ENCODE measurements at places on chromosomes 5 and 9.
A peak's percentile ranks its signal among the peaks of the same experiment; 100 is the strongest.

DNA sequence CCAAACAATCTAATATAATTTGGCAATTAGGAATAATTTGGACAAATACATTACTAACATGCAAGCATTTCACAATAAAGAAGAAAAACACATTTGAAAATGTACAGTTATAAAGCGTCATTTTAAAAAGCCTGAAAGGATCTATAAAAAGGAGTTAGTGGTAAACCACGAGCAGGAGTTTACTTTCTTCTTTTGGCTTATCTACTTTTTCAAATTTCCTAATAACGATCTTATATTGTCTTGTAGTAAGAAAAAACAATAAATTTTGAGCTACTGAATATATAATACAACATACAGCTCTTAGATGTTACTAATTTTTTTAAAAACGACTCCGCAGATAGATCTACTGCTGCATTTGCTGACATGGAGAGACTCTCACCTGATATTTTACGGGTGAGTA lies 79.9 kb downstream of the SMIM23 start:
- no peak for DNase-seq

DNA sequence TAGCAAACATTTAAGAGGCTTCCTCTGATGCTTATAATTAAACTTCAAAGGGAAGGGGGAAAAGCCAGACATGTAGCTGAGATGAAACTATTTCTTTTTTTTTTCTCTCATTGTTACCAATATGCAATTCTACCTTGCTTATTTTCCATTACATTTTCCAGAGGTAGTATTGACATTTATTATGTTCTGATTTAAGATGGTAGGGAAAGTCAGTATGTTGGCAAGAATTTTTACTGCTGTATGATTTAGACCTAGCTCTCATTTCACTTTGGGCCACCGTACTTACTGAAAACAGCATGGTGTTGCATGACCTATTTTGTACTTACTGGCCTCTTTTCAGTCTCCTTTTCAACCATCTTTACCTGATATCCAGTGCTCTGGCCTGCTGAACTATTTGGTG lies 9.6 kb upstream of the SPINK6 start:
- no peak for DNase-seq

- no peak for DNase-seq
Observed at GRCh38 chr9:109616571-109617120, 118.5 kb upstream of the PTPN3 start.

- no peak for DNase-seq
Observed at GRCh38 chr5:83126501-83126900, 49.2 kb downstream of the XRCC4 start.

DNA sequence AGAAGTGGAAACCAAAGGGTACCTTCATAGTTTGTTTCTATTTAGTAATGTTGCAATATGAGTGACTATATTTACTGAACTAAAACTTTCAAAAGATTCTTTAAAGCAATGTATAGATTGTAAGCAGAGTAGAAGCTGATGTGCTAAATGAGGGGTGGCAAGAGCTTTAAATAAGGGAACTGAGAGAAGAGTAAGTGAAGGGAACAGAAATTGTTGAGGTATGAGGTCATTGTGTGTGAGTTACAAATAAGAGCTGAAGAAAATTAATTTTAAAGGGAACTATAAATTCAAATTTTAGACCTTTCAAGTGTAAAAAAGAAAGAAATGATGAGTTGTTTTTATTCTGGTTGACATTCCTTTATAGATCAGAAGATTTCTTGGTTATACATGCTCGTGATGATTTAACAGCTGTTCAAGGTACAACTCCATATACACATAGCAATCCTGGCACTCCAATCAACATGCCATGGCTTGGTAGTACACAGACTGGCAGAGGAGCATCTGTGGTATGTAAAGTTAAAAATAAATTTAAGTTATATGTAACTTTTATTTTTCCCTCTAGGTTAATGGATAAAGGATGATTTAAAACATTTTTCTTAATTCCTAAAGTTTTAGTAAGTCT lies 135.1 kb upstream of the TNFAIP8 start:
- no peak for DNase-seq

- DNase-seq, result peak; percentile 50
Observed at GRCh38 chr5:78627766-78628165, 20.8 kb downstream of the LHFPL2 start.

DNA sequence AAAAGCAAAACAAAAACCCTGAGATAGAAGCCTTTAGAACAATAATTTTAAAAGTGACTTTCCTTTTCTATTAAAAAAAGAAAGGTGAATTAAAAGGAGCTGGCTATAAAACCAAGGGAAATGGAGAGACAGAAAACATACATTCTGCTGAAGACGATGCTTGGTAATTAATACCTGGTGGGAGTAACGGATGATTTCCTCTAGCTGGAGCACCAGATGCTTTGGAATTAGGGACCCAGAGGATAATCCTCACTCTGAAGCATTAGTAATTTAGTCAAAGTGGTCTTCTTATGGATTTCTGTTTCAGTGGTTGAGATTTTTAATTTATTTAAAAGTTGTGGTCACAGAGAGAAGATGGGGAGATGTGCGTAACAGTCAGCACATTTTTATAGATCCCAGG lies 982.5 kb downstream of the TLE4 start:
- DNase-seq, result no peak

- no peak for DNase-seq
Observed at GRCh38 chr9:102253099-102253498, 514.7 kb upstream of the GRIN3A start.

DNA sequence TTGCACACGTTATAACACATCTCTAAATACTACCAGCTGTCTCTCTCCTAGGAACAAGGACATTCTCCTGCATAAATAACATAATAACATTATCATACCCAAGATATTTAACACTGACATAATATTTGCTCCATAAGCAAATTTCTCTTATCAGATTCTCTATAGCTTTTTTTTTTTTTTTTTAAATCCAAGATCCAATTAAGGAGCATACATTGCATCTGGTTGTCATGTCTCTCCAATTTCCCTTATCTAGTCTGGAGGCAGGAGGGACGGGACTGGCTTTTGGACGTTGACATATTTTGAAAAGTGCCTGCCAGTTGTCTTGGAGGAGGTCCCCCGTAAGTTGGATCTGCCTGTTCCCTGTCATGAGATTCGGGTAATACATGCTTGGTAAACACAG lies 76.6 kb downstream of the RAPGEF1 start:
- DNase-seq, result no peak

GRCh38 chr9:92294297-92294676 lies 790 bp upstream of the IARS1 start:
- no peak for DNase-seq

- no peak for DNase-seq
Observed at GRCh38 chr5:42825422-42826148, 13.9 kb upstream of the SELENOP start.

DNA sequence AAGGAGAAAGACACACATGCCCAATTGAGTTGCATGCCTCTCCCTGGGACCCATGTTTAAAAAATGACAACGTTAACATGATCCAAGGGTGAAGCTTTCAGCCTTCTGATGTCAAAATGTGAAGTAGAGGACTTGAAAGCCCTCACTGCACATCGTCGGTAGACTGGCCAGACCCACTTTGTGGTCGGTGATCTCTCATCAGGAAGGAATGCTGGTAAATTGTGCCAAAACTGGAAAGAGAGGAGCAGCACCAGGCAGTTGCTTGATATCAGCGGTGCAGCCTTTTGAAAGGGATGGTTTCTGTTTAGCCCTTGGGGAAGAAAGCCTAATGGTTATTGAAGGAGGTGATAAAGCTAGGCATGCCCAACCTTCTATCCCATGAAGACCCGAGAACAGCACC lies 125.3 kb upstream of the MARCHF11 start:
- peak; percentile 1 for DNase-seq

DNA sequence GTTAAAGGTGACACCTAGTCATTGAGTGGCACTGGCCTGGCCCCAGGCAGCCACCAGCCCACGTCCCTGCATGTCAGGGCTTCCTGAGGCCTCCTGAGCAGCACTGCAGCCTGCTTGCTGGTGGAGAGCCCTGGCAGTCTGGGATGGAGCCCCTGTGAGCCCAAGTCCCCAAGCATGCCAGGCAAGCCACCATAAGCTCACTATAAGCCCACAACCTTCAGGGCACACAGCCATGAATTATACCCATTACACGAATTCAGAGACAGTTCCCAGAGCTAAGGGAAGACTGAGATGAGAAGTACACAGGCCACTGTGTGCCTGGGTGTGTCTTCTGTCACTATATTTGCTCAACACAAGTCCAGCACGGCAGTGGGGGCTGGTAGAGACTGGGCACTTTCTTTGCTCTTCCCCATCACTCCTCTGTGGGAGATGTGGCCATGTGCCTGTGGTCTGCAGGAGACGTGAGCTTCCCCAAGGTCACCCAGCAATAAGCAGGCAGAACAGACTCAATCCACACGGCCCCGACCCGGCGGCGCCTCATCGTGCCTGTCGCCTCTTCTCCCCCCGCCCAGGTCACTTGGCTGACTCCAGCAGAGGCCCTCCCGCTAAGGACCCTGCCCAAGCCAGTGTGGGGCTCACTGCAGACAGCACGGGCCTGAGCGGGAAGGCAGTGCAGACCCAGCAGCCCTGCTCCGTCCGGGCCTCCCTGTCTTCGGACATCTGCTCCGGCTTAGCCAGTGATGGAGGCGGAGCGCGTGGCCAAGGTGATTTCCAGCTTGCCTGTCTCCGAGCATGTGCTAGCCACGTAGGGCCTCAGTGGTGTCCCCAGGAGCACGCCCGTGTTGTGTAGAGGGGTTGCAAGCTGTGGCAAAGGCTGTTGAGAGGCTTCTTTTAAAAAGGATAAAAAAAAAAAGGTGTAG lies 114.8 kb downstream of the WNK2 start:
- DNase-seq, result no peak
